ENCODE measurements at places on chromosomes 7 and 10.
A peak's percentile ranks its signal among the peaks of the same experiment; 100 is the strongest.

- peak; percentile 68 for DNase-seq
These were observed 14.2 kb downstream of the SKAP2 start for GRCh38 chr7:26850193-26850651.

DNA sequence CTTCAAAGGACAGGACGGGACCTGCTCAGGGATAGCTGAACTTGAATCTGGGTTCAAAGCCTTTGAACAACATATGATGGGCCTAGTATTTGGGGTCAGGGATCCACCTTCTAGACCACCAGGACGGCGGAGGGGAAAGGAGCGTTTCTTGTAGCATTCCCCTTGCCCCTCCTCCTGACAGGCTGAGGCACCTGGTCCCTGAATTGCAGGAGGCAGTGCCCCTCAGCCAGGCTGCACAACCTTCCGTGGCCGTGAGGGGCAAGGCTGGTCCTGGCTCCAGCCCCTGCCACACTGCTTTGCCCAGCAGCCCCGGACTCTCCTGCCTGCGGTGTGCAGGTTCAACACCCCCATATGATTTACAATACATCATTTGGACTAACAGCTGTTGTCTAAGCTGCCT, 58.1 kb downstream of the INSIG1 start:
- no peak for DNase-seq

- DNase-seq, result peak; percentile 80
These were observed at the start of gene ARID5B for GRCh38 chr10:61900829-61901792. TSS of gene ARID5B (plus strand) at chr10:61901699. CDS start at chr10:61901710, 11 bp downstream.

DNA sequence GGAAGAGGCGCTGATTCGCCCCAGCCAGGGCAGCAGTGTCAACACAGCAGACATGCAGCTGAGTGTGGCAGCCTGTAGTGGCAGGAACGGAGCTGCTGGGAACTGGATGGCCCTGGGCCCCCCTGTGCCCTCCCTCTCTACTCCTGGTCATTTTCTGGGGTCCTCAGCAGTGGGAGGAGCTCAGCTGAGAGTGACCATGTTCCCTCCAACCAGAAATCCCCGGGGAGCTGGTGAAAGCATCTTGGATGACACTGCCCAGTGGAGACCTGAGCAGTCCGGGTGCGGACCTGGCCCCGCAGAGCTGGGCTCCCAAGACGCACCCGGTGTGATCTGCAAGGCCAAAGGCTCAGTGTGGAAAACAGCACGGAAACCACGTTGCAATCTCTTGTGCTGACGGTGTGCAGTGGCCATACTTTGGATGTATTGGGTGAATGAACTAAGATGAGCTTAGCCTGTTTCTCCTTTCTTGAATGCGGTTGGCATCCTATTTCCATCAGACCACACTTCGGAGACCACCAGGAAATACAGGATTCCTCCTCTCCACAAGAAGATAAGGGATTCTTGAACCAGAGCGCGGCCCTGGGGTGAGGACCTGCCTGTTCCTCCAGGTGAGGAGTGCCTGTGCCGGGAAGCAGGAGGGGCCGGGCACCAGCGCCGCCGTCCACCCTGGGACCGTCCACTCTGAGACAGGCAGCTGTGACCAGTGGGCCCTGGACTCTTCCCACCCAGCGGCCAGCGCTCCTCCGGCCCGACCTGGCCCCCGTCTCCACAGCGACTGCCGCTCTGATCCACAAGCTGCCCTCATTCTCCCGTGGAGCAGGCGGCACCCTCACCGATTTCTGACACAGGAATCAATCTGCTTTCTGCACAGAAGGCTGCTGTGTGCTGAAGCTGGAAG, 93.5 kb upstream of the DIP2C start:
- no peak for DNase-seq

GRCh38 chr10:11776080-11776479, 33.9 kb downstream of the ECHDC3 start:
- no peak for DNase-seq

GRCh38 chr7:86339051-86339450, 304.7 kb upstream of the GRM3 start:
- no peak for DNase-seq

DNA sequence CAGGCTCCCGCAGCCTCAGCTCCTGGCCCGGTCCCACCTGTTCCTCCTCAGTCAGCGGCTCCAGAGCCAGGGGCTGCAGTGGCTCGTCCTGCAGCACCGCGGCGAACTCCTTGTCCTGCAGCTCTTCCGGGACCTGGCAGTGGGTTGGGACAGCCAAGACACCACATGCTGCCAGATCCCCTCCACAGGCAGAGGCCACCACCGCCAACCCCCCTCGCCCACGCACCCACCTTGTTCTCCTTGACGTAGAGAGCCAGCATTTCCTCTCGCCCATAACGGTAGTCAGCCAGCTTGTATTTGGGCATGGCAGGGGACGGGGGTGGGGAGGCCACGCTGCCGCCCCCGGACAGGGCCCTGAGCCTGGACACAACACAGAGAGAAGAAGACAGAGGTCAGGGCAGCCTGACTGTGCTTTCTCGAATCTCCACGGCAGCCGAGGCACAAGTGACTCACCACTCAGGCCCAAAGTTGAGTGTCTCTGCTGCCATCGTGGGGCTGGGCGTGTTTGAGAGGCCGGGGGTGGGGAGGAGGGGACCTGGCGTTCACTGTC, 6.2 kb downstream of the GIGYF1 start:
- no peak for DNase-seq

- peak; percentile 63 for DNase-seq
These were observed 1061.1 kb upstream of the GHITM start for GRCh38 chr10:83078160-83078559.

DNA sequence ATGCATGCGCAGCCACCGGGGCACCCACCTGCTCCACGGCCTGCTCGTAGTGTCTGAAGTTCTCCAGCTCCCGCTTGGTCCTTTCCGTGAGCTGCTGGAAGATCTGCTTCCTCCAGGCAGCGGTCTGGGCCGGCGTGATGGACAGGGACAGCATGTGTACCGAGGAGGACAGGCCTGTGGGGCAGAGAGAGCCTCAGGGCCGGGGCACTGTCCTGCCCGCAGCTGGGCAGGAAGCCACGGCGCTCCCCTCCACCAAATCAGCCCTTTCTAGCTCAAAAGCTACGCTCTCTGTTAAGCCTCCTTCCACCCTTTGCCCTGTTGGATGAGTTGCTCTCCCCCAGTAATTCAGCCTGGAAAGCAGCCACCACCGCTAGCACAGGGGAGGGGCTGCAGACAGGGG, 19.2 kb downstream of the TECPR1 start:
- no peak for DNase-seq

- peak; percentile 38 for DNase-seq
These were observed 338.0 kb upstream of the MKI67 start for GRCh38 chr10:128463991-128464760.

- DNase-seq, result no peak
These were observed 22.4 kb downstream of the ATXN7L1 start for GRCh38 chr7:105853931-105854419.

DNA sequence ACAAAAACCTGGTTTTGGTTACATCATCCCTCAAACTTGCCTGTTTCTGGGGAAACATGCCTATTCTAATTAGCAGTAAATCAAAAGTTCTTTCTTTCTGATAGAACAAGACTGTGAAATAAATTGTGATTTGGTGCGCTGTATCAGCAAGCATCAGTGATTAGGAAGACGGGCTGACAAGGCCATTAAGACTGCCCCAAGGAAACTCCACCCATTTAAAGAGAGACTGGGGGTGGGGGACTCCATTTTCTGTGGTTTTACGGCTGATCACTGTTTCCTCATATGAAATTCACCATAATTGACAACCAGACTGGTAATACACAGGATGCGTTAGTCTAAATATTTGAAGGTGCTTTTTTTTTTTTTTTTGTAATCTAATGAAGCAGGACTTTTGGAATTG, 68.7 kb downstream of the MBL2 start:
- no peak for DNase-seq

- DNase-seq, result no peak
These were observed 76.5 kb downstream of the MICALL2 start for GRCh38 chr7:1382553-1383397.

DNA sequence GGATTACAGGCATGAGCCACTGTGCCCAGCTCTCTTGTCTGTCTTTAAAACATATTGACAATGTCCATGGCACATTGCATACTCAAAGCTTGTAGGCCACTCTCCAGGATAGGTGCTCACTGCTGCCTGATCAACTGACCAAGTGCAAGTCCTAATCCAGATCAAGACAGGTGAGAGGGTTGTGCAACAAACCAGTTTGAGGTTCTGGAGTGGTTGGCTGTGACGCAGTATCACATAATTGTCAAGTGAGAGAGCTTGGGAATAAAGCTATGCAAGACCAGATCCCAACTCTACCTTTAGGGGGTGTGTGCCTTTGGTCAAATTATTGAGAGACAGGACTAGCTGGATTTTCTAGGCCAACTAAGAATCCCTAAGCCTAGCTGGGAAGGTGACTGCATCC, 43.0 kb upstream of the OPN4 start:
- no peak for DNase-seq

- peak; percentile 49 for DNase-seq
These were observed 53.4 kb upstream of the CYP2C18 start for GRCh38 chr10:94630017-94630688.

DNA sequence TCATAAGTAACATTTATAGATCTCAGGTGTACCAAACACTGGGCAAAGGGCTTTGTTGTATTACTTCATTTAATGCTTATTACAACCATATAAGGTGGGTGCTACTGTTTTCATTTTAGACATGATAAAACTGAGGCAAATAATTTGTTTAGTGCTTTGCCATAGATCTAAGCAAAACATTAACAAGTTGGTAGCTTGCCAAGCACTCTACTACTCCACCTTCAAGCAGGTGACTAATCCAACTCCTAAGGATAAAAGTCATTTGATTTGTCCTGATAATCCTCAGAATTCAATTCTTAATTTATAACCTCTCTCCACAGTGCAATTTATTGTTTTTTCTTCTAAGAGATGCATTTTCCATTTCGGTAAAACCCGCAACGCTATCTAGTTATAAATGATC, 646.4 kb downstream of the GRM8 start:
- peak; percentile 11 for DNase-seq

DNA sequence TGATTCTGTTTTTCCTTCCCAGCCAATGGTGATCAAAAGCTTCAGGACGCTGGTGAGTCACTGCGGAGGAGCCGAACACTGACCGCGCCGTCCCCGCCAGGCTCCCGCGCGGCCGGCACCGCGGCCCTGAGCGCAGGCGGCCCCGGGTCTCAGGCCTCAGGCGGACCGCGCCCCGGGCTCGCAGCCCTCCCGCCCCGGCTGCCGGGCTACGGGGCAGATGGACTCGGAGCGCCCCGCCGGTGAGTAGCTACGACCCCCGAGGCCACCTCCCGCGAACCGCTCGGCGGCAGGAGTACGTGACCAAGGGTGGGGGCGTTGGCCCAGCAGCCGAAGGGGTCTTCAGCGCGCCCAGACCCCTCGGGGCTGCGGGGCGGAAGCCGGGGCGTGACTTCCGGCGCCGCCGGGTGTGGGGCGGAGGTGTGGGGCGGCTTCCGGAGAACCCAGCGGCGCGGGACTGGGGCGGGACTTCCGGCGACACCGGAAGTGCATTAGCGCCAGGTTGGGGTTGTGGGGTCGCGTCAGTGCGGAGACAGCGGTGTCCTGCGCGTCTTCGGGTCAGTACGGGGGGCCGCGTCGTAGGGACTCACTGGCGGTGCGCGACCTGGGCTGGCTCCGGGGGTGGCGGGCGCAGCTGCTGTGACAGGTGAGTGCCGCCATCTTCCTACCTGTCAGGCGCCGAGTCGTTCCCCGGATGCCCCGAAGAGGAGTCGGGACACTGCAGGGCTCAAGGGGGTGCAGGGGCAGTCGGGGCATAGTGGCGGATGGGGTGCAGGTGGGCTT, at the start of gene WDR37:
TSS of gene WDR37 (plus strand) at position 60 of the 780 bp plus-strand sequence. CDS start 15,771 bp downstream, outside the sequence.
- DNase-seq, result peak; percentile 87

GRCh38 chr7:46357290-46357689, 436.2 kb upstream of the IGFBP3 start:
- DNase-seq, result no peak

GRCh38 chr7:129127154-129127553, 17.4 kb upstream of the TSPAN33 start:
- no peak for DNase-seq

GRCh38 chr10:73591935-73592699, 975 bp upstream of the USP54 start:
- peak; percentile 67 for DNase-seq

DNA sequence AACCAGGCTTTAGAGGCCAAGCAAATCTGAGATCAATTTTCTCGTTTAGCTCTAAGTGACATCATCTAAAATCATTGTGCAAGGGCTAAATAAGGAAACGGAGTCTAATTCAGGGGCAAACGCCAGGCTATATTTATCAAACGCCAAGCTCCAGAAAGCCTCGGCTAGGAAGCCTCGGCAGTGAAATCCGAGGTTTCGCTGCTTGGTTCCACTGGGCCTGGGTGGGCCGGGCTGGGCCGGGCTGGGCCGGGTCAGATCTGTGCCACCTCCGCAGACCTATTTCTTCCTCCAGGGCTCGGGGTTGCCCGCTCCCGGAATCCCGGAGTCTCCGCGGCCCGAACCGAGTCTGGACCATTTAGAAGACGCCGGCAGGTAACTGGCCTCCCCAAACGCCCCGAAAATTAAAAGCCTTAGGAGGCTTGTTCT, 459 bp upstream of the FEZF1 start:
- no peak for DNase-seq

GRCh38 chr7:158008267-158008666, 579.4 kb downstream of the PTPRN2 start:
- DNase-seq, result no peak

DNA sequence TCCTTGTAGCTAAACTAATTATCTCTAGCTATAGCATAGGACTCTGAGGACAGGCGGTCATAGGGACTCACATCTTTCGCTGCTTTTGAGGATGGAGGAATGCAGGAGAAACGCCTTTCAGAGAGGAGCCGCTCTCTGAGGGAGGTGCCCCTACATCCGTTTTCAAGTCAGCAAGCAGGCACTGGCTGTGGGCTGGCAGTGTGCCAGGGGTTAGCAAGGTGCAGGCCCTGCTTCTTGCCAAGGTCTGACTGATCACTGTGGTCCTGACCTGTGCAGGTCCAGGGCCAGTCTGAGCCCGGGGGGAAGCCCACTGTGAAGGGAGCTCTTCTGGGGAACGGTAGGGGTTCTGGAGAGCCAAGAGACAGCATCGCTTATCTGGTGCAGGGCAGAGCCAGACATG, 89.4 kb downstream of the SH3PXD2A start:
- peak; percentile 66 for DNase-seq

DNA sequence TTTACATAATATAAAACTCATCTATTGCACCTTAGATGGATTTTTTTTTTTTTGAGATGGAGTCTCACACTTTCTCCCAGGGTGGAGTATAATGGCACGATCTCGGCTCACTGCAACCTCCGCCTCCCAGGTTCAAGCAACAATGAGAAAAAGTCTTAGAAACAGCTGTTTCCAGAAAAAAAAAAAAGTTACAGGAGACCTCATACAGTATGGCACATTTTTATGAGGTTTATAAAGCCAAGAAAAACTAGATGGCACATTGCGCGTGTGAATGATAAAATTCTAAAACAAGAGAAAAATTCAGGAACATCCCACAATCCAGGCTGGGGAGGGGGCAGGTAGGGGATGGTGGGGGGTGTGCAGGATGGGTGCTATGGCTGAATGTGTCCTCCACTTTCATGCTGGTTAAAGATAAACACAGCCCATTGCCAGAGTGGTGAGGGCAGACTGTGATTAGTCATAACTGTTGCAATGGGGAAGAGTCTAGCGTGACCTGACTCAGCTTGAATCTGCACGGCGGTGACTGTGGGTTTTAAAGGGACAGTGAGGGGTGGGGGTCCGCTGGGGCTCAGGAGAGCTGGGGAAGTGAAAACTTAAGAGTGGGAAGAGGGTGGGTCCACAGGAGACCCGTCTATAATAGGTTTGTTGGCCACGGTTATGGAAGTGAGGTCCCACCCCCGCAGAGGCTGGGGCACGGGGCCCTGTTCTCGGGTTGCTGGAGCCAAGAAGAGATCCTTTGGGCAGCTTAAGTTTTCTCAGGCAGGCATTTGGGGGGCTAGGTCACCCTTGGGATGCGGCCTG, 11.9 kb upstream of the LRRC27 start:
- DNase-seq, result peak; percentile 91

Data from MCF 10A (cell line).